ENCODE measurements at places on chromosomes 1 and 21.

DNA sequence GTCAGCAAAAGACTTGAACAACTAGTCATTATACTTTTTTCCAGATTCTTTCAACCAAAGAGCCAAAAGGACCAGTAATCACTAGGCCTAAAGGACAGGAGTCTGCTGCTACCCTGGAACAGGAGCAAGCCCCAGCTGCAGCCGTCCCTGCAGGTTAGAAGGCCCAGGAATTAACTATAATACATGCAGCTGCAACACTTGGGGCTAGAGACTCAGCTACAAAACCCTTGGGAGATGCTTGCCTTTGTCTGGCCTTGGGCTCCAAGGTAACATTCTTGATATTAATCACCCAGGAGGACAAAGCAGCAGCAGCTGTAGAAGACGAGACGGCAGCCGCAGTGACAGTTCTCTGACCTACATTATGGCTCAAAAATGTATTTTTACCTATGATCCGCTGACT lies 841.2 kb upstream of the ADGRL4 start:
- DNase-seq = no peak

DNA sequence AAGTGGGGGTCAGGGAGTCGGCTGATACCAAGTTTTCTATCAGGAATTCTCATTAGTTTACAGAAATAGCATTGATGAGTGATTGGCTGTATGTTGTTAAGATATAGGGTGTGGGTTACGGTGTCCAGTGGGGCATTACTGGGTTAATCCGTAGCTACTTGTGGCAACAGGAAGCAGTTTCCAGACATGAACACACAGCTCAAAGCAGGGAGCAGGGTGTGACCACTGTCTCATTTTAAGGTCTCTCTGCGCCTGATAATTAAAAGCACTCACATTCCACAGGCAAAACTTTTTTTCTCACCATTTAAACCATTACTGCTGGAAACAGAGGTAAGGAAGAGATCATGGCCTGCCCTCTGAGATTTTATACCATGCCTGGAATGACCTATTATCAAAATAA lies 114.9 kb downstream of the SIK1 start:
- no peak for DNase-seq

DNA sequence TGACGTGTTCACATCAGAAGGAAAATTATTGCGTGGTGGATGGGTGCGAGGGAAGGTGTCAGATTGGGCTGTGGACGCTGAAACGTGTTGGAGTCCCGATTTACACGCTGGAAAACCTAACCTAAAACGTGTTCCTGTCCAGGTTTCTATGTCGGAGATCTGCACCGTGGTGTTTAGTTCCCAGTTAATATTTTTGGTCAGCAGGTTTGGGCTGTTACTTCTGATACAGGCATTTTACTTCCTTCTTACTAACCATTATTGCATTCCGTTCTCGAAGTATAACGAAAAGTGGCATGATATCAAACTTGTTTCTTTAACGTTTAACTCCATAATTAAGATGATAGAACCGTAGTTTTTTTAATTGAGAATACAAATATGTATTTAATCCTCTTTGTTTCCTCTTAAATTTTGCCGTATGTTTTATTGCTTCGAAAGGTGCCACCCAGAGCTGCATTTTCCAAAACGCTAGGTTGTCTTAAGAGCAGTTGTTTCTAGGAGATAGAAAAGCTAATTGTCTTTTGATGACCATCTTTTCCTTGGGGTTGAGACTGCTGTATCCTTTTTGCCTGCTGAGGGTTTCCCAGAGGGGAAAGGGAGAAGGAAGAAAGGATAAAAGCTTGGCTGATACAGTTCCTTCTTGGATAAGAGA lies 1.3 kb downstream of the ADARB1 start:
- DNase-seq = peak; percentile 41

DNA sequence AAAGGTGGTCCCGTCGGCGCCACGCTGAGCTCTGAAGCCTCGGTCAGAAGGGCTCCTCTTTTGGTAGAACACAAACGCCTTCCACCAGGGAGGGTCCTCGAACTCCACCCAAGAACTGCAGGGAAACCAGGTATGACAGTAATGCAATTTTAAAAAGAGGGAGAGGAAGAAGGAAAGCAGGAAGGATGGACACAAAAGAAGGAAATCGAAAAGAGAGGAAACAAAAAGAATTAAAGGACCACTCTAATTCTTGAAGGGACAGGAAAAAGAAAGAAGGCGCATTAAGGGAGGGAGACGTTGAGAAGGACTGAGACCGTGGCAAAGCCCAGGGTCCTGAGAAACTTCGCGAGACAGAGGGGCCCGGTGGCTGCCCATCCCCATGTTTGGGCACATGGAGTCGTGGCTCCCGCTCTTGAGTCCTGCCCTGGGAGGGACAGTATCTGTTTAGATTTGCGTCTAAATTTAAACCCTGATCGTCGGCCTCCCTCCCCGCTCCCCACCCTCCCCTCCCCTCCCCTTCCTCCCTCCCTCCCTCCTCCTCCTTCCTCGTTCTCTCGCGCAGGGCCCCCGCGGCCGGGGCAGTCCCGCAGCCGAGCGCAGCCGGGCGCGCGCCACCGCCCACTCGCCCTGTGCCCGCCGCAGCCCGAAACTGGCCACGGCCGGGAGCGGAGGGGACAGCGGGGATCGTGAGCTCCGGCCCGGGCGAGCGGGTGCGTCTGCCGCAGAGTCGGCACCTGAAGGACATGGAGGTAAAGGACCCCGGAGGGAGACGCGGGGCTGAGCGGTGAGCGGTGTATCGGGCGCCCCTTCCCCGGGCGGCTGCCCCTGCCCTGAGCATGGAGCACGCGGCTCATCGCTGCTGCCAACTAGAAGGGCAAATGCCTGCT lies at the start of gene RCSD1:
Gene RCSD1 (plus strand): TSS at position 552 of the 887 bp plus-strand sequence. CDS start 192 bp downstream, at position 744.
- DNase-seq = no peak

GRCh38 chr1:22888320-22889075 lies 84.2 kb downstream of the LACTBL1 start:
- peak; percentile 29 for DNase-seq

DNA sequence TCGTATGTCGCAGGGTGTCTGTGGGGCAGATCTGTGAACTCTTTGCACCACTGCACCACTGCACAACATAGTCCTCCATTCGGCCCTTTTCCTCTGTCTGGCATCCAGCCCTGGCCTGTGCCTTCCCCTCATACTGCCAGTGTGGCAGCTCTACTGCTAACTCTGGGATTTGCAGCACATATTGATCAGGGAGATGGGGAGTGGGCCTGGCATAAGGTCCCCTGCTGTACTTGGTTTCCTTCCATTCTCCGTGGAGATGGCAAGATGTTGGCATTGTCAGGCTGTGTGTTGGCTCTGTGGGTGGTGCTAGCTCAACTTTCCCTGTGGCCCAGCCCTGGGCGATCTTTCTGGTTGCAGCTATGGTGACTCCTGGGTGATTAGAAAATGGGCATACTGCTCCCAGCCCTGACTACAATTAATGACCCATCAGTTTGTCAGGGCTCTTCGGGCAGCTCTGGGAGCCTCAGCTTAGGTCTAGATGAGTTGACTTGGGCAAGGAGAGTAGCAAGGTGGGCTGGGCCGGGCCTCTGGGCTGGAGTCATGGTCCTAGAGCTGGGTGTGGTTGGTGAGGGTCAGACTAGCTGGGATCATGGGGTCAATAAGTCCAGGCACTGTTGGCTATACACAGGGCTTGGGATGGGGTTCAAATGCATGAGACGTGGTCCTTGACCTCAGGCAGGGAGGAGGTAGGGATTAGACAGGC lies 11.4 kb downstream of the PTPRU start:
- no peak for DNase-seq

DNA sequence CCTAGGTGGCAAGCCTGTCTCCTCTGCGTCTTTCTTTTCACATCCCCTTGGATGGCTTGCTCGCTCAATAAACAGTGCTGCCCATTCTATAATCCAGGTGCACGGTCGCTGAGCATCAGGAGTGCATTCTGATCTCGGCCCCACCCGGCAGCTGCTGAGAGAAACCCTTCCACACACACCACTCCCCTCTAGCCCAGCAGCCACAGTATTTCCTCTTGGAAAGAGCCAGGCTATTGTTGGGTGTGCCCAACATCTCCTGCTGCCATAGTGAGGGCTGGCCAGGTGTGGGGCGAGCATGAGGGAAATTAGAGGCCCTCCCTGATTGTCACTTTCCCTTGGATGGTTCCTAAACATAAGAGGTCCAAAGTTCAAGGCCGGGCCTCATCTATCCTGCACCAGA lies 24.7 kb downstream of the GPA33 start:
- no peak for DNase-seq

DNA sequence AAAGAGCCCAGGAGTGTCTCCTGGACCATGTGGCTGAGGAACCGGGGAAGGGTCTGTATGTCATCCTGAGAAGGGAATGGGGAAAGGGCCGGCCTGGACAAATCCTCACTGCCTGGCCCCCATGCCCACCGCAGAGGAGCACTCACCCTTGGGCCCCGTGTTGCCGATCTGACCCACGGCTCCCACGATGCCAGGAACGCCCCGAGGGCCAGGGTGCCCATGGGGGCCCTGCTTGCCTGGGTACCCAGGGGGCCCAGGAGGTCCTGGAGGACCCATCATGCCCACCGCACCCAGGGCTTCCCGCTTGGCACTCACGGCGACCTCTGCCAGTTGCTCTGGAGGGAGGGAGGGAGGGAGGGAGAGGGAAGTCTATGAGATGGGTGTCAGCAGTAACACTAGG lies 14.6 kb downstream of the COL9A2 start:
- no peak for DNase-seq

DNA sequence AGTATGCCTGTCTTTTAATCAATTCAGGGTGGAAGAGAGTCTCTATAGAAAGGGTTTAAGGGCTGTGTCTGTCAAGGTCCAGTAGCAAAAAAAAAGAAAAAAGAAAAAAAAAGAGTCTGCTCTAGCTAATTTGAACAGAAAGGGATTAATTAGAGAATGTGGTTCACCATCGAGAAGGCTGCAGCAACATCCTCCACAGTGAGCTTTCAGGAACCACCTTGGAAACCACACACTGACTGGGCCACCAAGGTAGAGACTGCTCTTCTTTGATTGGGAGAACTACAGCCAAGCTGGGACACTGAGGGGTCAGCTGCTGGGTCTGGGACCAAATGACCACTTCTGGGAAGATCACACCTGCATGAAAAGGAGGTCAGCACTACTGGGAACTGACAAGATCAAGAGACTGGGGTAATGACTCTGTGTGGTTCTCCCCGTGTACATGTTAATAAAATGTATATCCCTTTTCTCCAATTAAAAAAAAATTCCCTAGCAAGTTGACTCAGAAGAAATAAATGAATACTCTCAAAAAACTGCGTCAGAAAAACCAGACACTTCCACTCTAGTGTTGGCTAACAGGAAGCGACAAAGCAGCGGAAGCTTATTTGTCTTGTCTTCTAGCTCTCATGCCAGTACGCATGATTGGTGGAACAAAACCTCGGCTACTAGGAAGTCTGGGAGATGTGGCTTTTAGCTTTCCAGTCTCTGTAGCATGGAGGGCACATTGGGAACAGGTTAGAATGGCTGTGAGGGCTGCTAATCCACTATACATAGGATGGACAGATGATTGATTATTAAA lies 60.0 kb upstream of the IVNS1ABP start:
- DNase-seq = peak; percentile 90

GRCh38 chr1:52306227-52307006 lies 59.6 kb downstream of the CC2D1B start:
- DNase-seq = no peak

GRCh38 chr1:231919886-231920285 lies 293.3 kb downstream of the DISC1 start:
- DNase-seq = no peak

DNA sequence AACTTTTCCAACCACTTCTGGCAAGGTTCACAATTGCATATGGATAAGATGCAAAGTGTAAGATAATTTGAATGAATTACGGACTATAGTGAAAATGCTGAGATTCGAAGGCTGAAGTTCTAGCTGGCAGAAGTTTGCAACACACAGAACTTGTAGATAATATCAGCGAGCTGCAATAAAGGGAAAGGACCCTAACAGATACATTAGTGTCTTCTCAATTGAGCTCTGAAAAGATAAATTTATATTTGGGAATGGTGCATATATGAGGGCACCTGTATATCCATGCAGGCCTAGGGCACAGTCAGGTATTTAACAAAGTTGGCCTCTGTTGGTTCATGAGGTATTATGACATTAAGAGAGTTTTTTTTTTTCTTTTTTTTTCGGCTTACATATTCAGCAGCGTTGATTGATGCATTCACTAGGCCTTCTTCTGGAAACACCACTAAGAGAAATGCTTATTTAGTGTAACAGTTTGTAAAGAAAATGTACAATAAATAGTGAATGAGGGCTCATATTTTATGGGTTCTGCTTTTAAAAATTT lies 2.2 kb downstream of the NFIA start:
- peak; percentile 29 for DNase-seq

DNA sequence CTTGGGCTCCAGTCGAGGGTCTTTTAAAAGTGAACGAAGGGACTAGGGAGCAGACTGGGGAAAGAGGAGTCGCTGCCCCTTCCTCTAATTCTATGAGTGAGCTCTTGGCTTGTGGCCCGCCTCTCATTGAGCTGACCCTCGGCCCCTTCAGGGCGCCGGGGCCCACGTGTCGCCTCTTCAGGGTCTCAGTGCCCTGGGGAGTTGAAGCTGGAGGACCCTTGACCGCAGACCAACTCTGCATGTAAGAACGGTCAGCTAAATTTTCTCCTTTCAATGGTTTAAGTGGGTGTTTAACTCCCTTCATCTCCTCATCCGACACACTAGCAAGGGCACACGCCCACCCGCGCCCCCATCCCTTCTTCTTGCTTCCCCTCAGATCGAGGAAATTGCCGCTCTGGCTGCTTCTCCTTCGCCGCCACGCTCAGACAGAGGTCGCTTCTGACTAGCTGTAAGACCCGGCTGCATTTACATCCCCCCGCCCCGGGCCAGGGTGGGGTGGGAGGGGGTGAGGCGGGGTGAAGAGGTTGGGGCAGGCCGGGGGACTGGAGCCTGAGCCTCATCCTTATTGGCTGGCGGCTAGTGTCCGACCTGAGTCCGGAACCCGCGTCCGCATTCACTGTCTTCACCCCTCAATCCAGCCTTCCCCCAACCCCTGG lies 10.9 kb downstream of the NR5A2 start:
- DNase-seq = peak; percentile 27

DNA sequence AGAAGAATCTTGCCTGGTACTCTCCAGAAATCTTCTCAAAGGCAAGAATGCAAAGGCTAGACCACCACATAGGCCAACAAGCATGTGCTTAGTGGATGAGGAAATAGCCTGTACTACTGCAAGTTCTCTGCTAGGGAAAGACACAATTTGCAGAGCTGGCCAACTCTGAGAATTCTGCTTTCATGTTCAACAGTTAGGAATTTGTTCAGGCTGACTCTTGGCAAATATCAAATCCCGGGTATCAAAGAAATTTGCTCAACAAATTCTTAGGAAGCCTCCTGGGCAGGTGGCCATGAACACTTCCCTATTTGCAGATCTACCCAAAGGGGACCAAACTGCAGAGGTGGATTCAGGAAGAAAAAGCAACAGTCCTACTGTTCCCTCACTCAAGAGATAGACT lies 15.0 kb upstream of the H3-3A start:
- DNase-seq = peak; percentile 58

GRCh38 chr1:97784661-97785060 lies 136.2 kb downstream of the DPYD start:
- no peak for DNase-seq

GRCh38 chr1:172653015-172653709 lies 5.7 kb upstream of the FASLG start:
- DNase-seq = peak; percentile 73

GRCh38 chr21:31929548-31929947 lies 56.7 kb downstream of the HUNK start:
- DNase-seq = no peak

GRCh38 chr21:42144679-42145568 lies 73.8 kb downstream of the UMODL1 start:
- DNase-seq = no peak
